ENCODE measurements at places on chromosomes 3 and 15.

DNA sequence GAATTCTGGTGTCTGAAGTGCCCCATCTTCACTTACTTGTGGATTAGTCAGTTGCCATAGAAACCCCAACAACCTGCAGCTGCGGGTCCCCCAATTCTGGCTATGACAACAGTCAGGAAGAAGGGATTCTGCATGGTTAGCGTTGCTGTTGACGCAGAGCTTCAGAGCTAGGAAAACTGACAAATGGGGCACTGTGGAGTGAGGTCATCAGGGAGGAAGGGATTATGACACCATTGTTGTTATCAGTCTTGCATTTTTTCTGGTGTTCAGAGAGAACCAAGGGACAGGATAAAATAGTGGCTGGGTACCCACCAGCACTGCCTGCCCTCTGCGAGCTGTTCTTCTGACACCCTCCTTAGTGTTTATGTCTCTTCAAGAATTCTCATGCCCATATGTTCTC, 367.7 kb upstream of the ARRDC4 start:
- no peak for DNase-seq

GRCh38 chr3:134609821-134610431, 40.9 kb downstream of the KY start:
- no peak for DNase-seq

DNA sequence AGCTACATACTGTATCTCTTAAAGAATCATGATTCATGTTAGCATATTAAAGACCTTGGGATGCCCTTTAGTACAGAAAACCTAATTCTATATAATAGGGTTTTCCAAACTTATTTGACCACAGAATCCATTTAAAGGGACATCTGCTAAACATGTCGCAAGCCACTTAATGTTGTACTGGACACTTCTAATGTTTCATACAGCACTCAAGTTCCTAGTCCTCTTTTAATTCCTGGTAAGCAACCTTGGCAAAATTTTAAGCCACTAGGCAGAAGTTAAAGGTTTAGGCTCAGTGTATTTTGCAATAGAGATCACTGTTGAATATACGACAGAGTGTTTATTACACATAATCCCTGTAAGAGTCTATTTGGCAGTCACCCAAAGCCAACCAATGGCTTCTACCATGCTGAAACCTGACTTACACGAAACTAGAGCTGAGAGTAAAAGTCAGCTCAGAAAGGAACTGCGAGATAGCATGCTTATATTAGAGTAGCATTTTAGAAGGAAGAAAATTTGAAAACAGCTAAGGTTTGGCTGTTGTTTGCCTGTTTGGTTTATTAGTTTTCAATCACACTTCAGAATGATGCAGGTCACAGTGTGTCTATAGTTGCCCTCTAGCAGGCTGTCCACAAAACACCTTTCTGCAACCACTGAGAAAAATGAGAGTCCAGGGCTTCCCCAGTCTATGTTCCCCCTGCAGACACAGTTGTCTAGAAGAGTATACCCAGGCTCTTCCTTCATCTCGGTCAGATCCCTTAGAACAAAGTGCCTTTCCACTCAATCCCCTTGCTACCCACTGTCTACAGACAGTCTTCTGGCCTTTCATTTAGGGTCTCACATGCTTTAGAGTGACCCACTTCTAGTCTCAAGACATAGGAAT, 104.4 kb downstream of the FMN1 start:
- no peak for DNase-seq

DNA sequence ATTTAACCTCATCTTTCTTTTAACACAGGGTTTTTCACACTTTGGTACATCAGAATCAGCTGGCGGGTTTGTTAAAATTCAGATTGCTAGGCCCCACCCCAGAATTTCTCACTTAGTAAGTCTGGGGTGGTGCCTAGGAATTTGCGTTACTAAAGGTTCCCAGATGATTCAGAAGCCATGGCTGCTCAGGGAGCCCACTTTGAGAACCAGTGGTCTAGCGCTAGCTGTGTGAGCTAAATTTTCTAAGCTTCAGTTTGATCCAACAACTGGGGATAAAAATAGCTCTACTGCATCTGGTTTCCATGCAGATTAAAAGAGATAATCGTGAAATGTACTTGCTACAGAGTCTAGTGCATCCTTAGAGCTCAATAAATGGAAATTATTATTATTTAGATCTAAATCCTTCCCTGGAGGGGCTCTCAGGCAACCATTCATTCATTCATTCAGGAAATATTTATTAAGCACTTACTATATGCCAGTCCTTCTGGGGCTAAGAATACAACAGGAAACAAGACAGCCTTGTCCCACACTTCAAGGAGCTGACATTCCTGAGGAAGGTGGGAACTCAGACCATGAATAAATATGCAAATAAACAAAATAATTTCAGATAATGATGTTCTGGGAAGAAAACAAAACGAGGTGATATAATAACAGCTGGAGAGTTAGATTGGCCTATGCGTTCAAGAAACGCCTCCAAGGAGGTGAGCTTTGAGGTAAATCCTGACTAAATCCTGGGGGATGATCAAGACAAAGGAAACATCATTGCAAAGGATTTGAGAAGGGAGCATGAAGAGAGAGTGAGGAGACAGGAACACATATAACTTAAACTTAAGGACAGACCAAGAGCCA, 3.9 kb upstream of the CIDEC start:
- no peak for DNase-seq

- DNase-seq: no peak
Observed at GRCh38 chr3:170806676-170807075, 63.3 kb downstream of the RPL22L1 start.

DNA sequence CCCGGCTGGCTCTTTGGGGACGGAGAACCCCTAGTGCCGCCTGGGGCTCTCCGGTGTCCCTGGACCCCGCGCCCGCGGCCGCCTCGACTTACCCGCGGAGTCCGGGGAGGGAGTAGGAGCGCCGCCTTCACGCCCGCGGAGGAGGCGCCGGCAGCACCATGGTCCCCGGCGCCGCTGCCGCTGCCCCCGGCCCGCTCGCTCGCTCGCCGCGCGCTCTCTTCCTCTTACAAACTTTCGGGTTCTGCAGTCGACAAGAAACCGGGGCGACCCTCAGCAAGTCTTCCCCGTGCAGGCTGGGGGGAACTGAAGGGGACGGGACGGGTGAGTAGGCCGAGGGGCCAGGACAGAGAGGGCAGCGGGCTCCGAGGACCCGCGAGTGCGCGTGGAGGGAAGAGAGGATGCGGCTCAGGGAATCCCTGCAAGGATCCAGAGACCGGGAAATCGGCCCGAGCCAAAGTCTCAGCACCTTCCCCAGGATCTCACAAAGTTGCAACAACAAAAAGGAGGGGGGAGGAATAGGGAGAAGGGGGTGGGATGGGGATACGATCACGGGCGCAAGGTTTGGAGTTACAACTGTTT, 2.0 kb downstream of the FOXP1 start:
- peak; percentile 45 for DNase-seq
